Lower leg skin (tissue), 4 donors: ENCODE measurements at places on chromosomes 1 and 21. TPM values are rescaled to one million over a fixed set of nuclear protein-coding genes. Genes with fewer than 3 reads are reported as not detected.

DNA sequence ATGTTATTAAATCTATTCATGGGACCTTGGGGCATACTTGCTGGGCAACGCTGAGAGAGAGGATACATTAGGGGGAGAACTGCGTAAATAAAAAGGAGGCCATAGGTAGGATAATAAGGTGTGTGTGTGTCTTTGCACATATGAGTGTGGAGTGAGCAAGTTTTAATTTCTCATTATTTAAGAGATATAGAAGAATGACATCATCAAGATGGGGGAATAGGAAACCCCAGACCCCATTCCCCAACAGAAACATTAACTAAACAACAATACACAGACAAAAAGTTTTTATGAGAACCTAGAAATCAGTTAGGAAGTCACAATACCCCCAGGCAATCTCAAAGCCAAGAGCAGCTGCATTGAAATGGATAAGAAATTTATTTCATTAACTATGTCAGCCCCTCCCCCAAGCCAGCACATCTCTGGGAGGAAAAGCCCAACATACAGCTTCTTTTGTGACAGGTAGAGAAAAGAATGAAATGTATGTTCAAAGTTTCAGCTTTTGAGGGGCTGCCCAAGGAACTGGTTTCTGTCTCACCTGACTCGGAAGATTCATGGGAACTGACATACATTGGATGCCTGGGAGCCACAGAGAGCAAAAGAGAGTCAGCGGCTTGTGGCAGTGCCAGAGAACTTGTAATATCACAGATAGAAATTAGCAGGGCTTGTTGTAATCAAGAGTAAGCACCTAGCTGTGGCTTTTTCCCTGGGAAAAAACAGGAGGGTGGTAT lies 234.3 kb upstream of the NFIA start:
- DNase-seq, result no peak

GRCh38 chr1:6578624-6579373 lies 995 bp upstream of the ZBTB48 start:
- DNase-seq, result no peak

GRCh38 chr21:40568807-40569206 lies 278.2 kb downstream of the DSCAM start:
- DNase-seq, result no peak

GRCh38 chr1:221608835-221609320 lies 133.0 kb downstream of the DUSP10 start:
- DNase-seq, result no peak

- no peak for DNase-seq
Observed at GRCh38 chr1:53381790-53382401, 54.0 kb upstream of the LRP8 start.

DNA sequence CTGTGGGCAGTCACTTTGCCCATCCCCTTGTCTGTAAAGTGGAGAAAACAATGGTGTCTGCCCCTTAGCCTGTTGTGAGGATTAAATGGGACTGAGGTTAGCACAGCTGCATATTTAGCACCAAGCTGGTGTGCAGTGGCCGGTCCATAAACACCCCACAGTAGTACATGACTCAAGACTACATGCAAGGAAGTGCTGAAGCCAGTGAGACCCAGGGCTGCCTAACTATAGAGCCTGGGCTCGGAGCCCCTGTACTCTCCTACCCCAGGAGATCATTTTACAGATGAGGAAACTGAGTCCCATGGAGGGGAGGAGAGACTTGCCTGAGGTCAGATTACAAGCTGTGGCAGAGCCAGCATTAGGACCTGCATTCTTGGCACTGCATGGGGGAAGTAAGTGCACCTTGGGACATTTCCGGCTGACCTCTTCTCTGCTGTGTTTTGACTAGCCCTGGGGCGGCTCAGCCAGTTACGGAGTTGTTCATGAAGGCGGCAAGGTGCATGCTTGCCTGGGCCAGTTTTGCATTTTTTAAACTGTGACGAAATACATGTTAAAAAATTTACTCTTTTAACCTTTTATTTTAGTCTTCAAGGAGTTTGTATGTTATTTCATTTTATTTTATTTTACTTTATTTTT lies 3.2 kb downstream of the SERINC2 start:
- no peak for DNase-seq

DNA sequence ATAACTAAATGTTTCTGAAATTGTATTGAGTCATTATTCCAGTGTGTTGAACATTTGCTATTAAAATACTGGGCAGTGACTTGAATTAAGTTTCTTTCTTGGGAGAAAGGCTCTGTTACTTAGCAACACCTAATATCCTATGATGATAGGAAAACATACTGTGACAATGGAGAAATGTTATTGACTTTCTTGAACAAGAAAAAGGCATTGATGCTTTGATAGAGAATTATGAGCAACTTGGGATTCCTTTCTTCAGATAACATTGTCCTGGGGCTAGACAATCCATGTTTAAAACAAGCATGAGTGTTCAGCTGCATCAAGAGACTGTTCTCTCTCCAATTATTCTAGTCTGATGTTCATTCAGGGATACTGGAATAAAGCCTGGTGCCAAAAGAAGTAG lies 215.9 kb upstream of the L1TD1 start:
- DNase-seq, result no peak

- no peak for DNase-seq
Observed at GRCh38 chr1:29166291-29166878, 15.3 kb downstream of the SRSF4 start.

DNA sequence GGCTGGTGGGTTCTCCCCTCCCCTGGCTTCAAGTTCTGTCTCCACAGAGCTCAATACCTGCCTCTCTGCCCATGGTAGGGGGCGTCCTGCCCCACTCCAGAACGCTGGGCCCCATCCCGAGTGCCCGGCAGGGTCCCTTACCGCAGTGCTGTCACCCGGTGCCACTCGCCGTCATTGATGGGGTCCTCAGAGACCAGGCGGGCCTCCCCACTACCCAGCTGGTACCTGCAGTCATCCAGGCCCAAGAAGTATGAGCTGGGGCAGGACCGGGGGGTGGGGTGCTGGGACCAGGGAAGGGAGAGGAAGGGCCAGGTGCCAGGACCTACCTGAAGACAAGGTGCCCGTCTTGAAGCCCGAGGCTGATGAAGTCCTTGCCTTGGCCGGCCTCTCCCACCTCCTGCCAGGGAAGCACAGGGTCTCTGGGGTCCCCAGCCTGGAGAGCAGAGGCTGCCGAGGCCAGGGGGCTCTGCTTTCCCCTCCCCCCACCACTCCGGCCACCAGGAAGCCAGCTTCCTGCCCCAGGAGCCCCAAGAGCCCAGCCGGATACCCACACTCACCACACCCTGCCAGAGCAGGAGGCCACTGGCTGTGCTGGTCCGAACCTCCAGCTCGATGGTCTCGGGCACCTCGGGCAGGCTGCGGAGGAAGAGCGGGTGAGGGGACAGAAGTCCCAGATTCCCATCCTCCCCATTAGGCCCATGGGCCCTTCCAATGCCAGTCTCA lies 12.1 kb downstream of the LDLRAD2 start:
- no peak for DNase-seq

DNA sequence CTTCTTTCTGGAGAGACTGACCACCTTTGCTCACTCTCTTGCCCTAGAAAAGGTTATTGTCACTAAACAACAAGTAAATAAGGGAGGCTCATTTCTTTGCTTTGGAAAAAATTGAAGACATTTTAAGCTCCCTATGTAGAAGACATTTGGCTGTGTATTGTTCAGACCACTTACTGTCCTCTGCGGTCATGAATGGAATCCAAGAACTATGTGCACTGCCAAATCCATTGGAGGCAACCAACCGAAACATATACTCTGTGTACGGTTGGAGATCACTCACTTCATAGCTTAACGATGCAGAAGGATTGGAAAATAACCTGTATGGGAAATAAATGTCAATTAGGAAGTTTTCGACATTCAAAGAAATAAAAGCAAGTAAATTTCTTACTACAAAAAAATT lies 332.8 kb downstream of the KCTD3 start:
- no peak for DNase-seq

DNA sequence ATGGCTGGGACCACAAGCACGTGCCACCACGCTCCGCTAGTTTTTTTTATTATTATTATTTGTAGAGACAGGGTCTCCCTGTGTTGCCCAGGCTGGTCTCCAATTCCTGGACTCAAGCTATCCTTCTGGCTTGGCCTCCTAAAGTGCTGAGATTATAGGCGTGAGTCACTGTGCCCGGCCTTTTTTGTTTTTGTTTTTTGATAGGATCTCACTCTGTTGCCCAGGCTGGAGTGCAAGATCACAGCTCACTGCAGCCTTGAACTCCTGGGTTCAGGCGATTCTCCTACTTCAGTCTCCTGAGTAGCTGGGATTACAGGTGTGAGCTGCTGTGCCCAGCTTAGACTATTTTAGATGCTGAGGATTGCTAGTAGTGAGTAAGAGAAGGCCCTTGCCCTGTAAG lies 11.8 kb upstream of the RNF11 start:
- DNase-seq, result no peak

RXFP4 gene
- total RNA-seq, result not detected

RYR2 gene
- 0.42 TPM for total RNA-seq

SPSB1 gene
- total RNA-seq, result 75.5 TPM

PADI3 gene
- total RNA-seq, result not detected

LCE2A gene
- 324 TPM for total RNA-seq

CENPS gene
- 0.64 TPM for total RNA-seq
